COLO829 (cell line): ENCODE measurements at places on chromosomes 7 and 10.
A peak's percentile ranks its signal among the peaks of the same experiment; 100 is the strongest.

DNA sequence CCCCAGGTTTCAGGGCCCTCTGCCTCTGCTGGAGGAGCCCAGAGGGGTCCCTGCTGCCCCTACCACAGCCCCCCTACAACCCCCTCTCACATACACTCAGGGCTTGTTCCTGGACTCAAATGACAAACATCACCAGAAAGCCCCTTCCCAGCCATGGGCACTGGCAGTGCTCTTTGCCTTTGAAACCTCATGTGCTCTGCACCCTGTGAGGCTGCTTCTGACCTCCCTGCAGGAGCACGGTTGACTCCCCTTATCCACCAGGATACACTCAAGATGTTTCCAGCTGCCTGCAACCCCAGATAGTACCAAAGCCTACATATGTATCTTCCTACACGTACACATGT, 3.5 kb upstream of the ADIRF start:
- no peak for DNase-seq

DNA sequence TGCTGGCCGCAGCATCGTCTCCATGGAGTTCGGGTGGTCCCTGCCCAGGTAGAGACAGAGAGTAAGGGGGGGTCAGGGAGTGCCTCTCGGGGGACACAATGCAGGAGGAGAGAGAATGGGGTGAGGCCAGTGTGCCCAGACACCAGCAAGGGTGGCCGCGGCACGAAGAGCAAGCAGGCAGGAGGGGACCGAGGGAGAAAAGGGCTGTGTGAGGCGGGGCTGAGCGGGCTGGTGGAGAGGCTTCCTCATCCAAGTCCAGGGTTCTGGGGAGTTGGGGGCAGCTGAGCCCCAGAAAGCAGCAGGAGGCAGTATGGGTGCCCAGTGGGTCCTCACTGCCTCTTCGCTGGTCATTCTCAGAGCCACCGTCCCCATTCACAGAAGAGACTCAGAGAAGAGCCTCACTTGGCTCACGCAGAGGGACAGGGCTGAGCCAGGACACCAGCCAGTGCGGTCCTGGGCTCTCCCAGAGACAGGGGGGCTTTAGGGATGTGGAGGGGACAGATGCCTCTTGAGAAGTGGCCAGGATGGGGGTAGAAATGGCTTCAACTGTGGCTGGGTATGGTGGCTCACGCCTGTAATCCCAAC, 78.9 kb downstream of the MICALL2 start:
- DNase-seq, result no peak

GRCh38 chr10:47323636-47324296, 1.5 kb downstream of the GDF2 start:
- DNase-seq, result no peak

GRCh38 chr10:26725837-26726727, 28.6 kb downstream of the PDSS1 start:
- DNase-seq, result peak; percentile 49

- no peak for DNase-seq
These were observed 52.5 kb downstream of the CDC14C start for GRCh38 chr7:48976850-48977249.

- no peak for DNase-seq
These were observed 567.6 kb downstream of the GRM8 start for GRCh38 chr7:126685018-126685573.

DNA sequence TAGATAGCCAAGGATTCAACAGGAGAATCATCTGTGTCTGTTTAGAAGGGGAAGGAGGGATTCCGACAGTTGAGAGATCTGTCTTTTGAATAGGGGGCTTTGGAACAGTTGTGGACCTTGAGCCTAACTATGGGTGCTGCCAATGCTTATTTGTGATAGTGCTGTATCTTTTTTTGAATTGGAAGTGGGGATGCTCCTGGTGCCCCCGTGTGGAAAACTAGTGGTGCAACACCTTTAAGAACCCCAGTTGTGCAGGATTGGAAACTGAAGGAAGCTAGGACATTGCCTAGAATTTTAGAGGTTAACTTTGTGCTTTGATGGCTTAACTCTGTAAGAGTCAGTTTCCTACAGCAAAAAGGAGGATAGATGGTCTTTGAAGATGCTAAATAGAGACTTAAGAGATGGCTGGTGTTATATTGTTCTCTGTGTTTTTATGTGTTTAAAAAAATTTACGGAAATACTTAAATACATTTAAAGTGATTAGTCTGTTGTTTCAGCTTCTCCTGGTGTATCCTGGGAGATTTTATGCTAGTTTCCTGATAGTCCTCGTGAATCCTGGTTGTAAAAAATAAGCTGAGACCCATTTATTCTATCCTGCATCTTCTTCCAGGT, 69.3 kb downstream of the AP3M1 start:
- peak; percentile 59 for DNase-seq

- DNase-seq, result no peak
These were observed 7.1 kb downstream of the ADGRA1 start for GRCh38 chr10:133094866-133095265.

- no peak for DNase-seq
These were observed 156.0 kb downstream of the GLI3 start for GRCh38 chr7:42080841-42081586.

- DNase-seq, result peak; percentile 3
These were observed 29.5 kb downstream of the CTNNA3 start for GRCh38 chr10:67666416-67667034.

- DNase-seq, result no peak
These were observed 36.7 kb upstream of the HDAC9 start for GRCh38 chr7:18458830-18459229.

DNA sequence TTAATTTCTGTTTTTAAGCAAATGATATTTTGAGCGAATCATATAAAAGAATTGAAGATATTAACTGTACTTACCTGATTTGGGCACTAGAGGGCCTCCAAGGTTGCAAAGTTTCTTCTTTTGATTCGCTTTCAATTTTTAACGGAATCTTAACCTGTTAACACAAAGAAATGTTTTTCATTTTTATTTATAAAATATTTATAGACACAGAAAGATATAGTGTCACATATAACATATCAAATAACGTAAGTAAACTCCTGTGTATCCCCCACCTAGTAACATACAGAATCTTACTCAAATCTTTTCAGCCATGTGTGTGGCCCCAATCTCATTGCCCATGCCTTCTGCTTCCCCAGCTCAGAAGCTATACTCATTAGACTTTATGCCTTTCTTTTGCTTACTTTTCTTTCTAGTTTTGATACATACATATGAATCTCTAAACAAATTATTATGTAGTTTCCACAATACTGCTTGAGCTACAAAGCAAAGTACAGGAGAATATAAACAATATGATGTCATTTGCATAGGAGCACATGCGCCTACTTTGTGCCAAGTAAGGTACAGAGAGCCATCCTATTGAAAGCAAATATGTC, 49.5 kb upstream of the ZPBP start:
- DNase-seq, result no peak

- DNase-seq, result no peak
These were observed 96.9 kb downstream of the CD36 start for GRCh38 chr7:80735330-80735729.

GRCh38 chr10:80487791-80488538, 33.9 kb downstream of the TSPAN14 start:
- no peak for DNase-seq

- DNase-seq, result no peak
These were observed 221.5 kb downstream of the INHBA start for GRCh38 chr7:41481353-41481752.

DNA sequence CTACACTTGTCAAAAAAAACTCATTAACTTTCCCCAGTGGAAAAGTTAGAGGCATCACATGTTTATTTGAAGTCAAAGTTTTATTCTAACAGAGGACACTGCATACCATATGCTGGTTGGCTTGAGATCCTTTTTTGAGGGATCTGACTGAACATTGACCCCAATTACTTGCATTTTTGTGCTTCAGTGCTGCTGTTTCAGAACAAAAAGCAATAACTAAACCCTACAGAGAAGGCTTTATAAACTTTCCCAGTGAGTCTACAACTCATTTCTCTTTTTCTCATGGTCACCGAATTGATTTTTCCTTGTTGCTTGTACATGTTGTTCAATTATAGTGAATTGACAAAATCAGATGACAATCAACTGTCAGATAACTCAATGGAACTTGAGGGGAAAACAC, 69.3 kb upstream of the PHYHIPL start:
- DNase-seq, result no peak

- no peak for DNase-seq
These were observed 58.6 kb downstream of the PLXDC2 start for GRCh38 chr10:19874791-19875190.

DNA sequence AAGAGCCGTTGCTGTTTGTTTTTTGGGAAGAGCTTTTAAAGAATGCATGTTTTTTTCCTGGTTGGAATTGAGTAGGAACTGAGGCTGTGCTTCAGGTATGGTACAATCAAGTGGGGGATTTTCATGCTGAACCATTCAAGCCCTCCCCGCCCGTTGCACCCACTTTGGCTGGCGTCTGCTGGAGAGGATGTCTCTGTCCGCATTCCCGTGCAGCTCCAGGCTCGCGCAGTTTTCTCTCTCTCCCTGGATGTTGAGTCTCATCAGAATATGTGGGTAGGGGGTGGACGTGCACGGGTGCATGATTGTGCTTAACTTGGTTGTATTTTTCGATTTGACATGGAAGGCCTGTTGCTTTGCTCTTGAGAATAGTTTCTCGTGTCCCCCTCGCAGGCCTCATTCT, 31.6 kb downstream of the PFKFB3 start:
- DNase-seq, result no peak

DNA sequence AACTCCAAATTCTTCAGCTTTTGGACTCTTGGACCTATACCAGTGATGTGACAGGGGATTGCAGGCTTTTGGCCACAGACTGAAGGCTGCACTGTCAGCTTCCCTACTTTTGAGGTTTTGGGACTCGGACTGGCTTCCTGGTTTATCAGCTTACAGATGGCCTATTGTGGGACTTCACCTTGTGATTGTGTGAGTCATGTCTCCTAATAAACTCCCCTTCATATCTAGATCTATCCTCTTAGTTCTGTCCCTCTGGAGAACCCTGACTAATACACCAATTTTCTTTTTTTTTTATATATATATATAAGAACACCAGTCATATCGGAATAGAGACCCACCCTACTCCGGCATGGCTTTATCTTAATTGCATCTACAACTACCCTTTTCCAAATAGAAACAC, 166.8 kb downstream of the ETV1 start:
- peak; percentile 47 for DNase-seq

DNA sequence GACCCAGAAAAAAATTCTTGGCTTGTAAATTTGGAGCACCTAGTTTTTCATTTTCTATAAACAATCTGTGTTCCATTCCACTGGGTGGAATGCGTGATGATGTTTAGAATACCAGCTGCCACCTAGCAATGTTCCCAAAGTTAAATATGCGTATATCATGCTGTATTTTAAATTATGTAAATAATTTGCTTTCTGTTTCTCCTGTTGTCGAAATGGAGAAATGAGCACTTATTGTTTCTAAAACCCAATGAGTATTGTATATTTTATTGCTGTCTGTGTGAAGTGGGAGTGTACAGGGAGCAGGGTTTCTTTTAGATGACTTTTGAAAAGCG, 49.4 kb upstream of the CELF2 start:
- DNase-seq, result no peak

GRCh38 chr7:24718431-24718831, 38.8 kb downstream of the GSDME start:
- no peak for DNase-seq

DNA sequence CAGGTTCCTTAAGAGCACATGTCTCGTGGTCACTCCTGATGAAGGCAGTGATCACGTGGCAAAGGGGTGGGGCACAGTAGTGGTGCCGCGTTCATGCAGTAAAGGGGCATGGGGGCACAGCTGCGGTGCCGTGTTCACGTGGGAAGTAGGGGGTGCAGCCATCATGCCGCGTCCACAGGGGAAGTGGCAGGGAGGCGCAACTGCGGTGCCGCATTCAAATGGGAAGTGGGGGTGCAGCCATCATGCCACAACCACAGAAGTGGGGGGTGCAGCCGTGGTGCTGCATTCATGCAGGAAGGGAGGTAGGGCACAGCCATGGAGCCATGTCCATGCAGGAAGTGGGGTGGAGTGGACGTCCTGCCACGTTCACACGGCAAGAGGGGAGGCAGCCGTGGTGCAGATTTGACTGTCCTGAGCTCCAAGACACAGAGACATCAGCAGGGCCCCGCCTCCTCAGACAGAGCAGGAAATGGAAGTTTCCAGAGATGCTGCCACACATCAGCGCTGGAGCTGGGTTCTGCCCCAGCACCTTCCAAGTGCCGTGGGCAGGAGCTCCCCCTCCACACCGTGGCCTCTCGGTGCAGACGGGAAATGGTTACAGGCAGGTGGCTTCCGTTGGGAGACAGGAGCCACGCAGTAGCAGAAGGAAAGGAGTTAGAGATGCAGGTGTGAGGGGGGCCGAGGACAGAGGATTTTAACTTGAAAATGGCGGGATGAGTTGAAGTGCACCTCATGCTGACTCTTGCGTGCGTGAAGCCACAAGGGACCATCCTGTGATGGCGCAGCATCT, 95.0 kb upstream of the DDC start:
- no peak for DNase-seq

- no peak for DNase-seq
These were observed at the start of gene HTR7 for GRCh38 chr10:90857635-90858460. Gene HTR7, minus strand, starts transcription at chr10:90858039. Its CDS starts 368 bp downstream, at chr10:90857671.

- no peak for DNase-seq
These were observed 967.1 kb downstream of the PCDH15 start for GRCh38 chr10:53833908-53834307.

GRCh38 chr10:34029455-34029854, 695.0 kb upstream of the NRP1 start:
- DNase-seq, result no peak

DNA sequence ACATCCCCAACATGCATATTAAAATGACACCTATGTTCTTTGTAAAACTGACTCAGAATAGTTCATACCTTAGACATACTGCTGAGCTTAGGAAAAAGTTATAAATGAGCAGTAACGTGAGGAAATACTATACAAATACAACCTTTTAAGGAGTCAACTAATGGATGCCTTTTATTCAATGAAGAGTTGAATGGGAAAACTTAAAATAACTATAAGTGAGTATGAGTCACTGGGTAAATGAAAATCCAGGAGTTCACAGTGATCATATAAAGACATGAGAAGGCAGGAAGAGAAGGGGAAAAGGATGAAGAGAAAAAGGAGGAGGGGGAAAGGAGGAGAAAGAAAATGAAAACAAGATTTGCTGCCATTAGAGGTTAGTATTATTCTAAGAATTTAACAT, 157.8 kb upstream of the PCDH15 start:
- DNase-seq, result no peak

- DNase-seq, result no peak
These were observed 323.3 kb upstream of the ZNF32 start for GRCh38 chr10:43971981-43972380.

DNA sequence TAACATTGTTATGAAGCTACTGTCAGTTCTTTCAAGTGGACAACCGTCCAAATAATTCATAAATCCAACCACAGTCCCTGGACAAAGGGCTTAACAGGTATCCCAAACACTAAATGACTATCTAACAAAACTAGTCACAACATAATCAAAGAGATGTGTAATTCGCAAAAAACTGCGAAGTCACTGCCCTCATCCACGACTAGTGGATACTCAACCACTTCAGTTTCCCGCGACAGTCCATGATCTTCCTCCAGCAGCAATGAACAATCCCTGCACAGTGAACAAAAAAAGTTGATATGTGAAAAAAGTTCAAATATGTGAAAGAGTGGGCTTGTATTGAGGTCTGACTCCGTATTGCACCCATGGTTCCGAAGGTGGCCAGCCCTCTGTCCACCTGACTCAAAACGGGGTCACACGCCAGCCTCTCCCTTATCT, 287 bp downstream of the DCLRE1A start:
- peak; percentile 2 for DNase-seq

- no peak for DNase-seq
These were observed 16.3 kb downstream of the VWC2 start for GRCh38 chr7:49789736-49790135.

- no peak for DNase-seq
These were observed 55.2 kb downstream of the GLRX3 start for GRCh38 chr10:130191380-130191779.
